ENCODE measurements at places on chromosomes 7 and 10.

DNA sequence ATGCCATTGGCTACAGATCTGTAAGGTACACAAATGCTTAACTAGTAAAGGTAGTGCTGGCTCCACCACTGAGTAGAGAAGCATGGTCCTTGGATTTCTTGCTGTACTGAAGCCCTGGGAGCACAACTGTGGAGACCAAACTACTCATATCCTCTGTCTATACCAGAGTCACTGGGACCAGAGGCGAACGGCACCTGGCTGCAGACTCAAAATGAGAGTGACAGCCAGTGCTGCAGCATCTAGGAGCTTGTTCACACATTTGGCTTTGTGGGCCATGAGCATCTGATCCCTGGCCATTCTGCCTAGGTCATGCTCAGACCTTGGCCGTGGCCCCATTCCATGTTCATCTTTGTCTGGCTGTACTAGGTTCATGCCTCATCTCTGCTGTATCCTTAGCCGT lies 31.9 kb downstream of the LRRC18 start:
- DNase-seq, result no peak

GRCh38 chr10:69853064-69853463 lies 51.4 kb downstream of the COL13A1 start:
- DNase-seq, result no peak

- DNase-seq, result no peak
These were observed 1.5 kb upstream of the FERD3L start for GRCh38 chr7:19146699-19147098.

- no peak for DNase-seq
These were observed 88.3 kb upstream of the AGK start for GRCh38 chr7:141462958-141463357.

- DNase-seq, result no peak
These were observed 12.8 kb upstream of the POU6F2 start for GRCh38 chr7:38964921-38965320.

GRCh38 chr7:8433477-8434289 lies at the start of gene NXPH1:
Gene NXPH1 (plus strand): TSS chr7:8433609.
- DNase-seq, result no peak

- peak; percentile 20 for DNase-seq
These were observed 11.8 kb upstream of the DRGX start for GRCh38 chr10:49407552-49408137.

GRCh38 chr10:43120929-43121314 lies 17.3 kb upstream of the CSGALNACT2 start:
- no peak for DNase-seq

DNA sequence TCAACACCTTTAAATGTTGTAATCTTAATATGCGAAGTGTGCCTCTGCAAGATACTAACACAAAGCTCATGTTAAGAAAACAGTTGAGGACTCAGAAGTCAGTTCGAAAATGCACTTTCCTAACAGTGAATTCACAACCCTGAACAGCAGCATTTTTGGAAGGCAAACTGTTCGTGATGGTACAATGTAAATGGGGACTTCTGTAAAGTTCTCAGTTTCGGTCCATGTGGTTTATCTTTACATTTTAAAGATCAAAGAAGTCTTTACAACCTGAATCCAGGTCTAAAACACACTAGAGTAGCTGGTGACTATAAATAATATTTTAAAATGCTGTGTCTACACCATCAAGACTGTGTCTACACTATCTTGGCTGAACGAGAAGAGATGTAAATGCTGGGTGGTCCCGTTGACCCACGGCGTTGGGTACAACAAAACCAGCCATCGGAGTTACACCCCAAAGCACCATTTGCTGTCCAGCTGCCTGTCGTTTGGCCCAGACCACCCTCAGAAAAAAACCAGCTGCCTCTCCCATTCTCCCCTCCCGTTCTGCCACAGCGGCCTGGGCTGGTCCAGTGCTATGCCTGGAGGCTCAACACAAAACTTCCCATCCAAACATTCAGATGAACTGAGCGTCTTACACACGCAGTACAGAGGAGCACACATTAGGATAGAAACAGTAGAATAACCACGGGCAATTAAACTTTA lies 42.9 kb downstream of the MKI67 start:
- DNase-seq, result no peak

GRCh38 chr10:57864765-57865680 lies 402.7 kb downstream of the IPMK start:
- DNase-seq, result no peak

GRCh38 chr7:12490107-12490688 lies 80.3 kb upstream of the SCIN start:
- no peak for DNase-seq

- DNase-seq, result no peak
These were observed 151.5 kb downstream of the ANK3 start for GRCh38 chr10:60237977-60238758.

DNA sequence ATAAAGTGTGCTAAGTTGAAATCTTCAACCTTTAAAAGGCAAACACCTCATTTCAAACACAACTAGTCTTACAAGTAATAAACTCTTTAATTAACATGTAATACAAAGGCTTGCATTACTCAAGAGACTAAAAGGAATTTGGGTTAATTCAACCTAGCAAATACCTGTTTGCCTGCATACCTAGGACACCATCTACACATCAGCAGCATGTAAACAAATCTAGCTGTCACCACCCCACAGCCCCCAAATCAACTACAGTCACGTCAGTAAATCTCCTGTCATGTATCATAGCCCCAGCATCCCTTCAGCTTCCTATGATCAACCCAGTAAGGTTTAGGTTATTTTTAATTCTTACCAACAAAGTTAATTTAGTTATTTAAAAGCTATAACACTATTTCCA lies 33.5 kb downstream of the ZNF800 start:
- DNase-seq, result no peak

DNA sequence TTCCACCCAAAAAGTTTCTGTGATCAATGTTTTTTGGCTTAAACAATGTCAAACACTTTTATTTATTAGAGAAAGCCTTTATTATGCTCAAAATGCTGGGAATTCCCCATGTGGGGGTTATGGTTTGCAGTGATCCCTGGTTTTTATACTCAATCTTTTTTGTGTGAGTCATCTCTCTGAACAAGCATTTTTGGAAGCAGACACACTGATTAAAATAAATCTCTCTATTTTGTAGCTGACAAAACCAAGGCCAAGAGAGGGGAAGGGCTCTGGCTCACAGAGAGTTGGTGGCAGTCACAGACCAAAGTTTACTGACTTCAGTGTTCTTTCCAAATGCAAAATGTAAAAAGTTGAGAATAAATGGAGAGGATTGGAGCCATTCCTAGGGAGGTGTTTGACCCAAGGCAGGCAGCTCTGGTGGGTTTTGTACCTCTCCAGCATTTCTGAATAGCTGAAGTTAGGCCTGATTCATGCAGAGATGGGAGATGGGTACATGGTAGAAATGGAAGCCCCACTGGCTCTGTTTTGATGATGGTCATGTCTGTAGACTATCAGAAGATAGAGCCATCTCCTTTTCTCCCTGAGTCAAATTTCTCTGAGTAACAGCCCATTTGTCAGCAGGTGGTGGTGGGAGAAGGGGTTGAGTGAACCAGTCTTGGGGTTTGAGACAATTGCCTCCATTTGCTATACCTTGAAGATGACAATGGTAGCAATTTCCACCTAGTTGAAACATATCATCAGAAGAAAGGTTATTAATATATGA lies 45.4 kb upstream of the NAMPT start:
- DNase-seq, result no peak

GRCh38 chr10:132498562-132499366 lies 38.8 kb upstream of the INPP5A start:
- no peak for DNase-seq

GRCh38 chr7:40297741-40298311 lies 163.0 kb downstream of the SUGCT start:
- DNase-seq, result peak; percentile 64

DNA sequence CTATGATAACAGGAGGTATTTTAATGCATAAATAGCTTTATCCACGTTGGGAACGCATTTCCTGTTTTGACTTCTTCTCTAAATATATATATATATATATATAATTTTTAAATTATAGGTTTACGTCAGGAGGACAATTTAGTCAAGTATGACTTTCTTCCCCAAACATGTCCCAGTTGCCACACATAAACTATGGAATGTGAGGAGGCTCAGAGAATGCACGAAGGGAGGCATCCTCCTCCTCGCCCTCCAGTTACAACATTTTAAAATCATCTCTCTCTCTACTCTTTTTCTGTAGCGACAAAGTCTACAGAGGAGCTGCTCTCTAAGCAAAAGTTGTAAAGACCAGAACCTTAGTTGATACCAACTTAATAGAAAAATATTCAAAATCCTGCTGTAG lies 106.9 kb upstream of the LYZL1 start:
- DNase-seq, result no peak

DNA sequence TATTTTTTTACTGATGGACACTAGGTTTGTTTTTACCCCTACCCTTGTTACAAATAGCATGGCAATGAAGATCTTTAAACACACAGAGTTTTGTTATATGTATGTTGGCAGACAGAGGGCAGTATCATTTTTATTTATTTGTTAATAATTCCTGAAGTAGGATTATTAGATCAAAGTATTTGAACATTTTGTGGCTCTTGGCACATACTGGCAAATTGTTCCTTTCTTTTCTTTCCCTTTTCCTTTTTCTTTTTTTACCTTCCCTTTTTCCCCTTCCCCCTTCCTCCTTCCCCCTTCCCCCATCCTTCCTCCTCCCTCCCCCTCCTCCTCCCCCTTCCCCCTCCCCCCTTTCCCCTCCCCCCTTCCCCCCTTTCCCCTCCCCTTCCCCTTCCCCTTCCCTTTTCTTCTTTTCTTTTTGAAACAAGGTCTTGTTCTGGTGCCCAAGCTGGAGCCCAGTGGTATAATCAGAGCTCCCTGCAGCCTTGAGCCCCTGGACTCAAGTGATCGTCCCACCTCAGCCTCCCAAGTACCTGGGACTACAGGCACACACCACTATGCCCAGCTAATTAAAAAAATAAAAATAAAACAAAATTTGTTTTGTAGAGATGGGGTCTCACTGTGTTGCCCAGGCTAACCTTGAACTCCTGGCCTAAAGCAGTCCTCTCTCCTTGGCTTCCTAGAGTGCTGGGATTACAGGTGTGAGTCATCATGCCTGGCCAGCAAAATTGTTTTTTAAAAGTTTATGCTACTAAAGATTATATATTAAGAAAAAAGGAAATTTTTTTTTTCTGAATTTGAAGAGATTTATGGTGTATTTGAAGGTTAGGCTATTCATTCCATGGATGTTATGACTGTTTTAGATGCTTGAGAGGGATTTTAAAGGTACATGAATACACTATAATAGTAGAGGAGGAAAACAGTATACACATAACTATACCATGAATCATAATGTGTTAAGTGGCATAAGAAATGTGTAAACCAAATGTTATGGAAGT lies 39.3 kb downstream of the SEPTIN7 start:
- DNase-seq, result no peak

GRCh38 chr10:112739592-112740353 lies 210.3 kb upstream of the TCF7L2 start:
- no peak for DNase-seq

- DNase-seq, result no peak
These were observed 51.8 kb downstream of the CLEC2L start for GRCh38 chr7:139575338-139575680.

DNA sequence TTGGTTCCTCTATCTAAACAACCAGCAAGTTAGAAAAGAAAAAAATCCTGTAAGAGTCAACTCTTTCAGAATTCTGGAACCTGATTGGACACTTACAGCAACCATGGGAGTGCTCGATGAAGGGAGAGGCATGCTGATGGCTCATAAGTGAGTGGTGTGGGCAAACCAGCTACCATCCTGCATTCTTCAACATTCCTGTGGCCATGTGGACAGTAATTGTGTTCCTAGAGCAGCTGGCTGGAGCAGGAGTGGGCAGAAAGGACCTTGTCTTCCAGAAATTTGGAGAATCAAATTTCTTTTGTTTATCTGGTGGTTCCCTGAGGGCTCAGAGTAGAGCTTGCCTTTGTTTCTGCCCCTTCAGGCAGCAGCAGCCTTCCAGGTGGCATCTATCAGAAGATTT lies 22.5 kb upstream of the MYL7 start:
- no peak for DNase-seq

DNA sequence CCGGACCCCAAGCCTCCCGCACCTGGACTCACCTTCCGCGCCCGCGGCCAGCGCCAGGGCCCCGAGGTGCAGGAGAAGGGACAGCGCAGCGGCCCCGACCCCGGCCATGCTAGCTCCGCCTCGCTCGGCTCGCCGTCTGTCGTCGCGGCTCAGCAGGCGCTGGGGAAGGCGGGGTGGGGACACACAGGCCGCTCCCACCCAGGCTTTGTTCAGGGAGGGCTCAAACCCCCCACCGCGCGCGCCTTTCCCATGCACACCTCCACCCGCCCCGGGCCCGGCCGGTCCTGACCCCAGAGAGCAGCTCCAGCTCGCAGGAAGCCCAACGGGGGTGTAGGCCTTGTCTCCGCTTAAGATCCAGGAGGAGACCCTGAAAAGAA lies at the start of gene KCP:
Gene KCP, minus strand, starts transcription at position 141 of the 377 bp plus-strand sequence. Its CDS starts 33 bp downstream, at position 108.
- DNase-seq, result no peak

DNA sequence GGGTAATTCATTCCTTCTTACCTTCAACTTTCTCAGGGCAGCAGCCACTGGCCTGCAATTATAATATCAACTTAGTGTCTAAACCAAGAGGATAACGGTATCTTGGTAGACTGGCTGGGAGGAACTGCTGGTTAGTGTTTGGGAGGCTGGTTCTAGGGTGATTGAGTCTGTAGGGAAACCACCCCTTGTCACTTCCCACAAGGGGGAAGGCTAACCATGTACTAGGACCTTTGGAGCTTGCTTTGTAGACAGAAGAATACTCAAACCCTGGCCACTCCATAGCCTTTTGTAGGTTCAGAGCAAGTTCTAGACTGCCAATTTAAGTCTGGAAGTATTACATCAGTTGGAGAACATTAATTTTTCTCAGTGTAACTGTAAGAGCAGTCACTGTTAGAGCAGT lies 51.3 kb downstream of the NHLRC2 start:
- no peak for DNase-seq

DNA sequence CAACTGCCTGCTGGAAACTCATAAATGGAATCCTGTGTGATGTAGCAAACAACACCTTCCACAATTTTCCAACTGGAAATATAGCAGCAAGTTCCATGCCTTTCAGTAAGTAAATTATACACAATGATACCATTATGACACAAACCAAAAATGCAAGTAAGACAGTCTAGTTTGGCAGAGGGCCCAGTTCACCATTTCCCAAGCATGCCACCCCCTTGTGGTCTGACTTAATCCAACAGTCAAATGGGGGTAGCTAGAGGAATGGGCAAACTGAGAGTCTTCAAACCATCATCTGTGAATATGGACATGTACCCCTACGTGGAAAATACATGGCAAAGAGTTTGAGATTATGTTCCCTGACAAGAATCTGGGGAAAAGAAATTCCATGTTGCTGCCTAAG lies 137.6 kb upstream of the VWC2 start:
- DNase-seq, result no peak

DNA sequence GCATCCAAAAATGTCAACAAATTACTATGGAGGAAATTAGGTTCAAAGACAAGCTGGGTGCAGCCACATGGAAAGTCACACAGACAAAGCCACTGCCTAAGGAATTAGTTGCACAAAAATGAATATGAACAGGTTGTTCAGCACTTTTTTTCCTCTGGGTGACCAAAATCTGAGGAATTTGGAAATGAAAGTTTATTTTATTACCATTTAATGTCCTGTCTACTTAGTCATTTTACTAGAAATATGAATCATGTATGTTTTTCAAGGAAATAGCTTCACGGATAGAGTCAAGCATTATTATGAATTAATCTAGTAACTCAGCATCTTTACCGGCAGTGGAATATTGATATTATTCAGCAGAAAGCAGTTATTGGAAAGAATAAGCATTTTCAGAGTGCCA lies 106.3 kb downstream of the ANK3 start:
- no peak for DNase-seq

- DNase-seq, result no peak
These were observed 73.8 kb upstream of the SLF2 start for GRCh38 chr10:100838986-100839385.

- no peak for DNase-seq
These were observed 33.1 kb downstream of the PRR15 start for GRCh38 chr7:29596593-29597178.
